SK-N-DZ (cell line): ENCODE measurements at places on chromosomes 5 and 9.

GRCh38 chr9:132507670-132508469 is 74.5 kb upstream of the BARHL1 start:
- peak; percentile 94 for DNase-seq

DNA sequence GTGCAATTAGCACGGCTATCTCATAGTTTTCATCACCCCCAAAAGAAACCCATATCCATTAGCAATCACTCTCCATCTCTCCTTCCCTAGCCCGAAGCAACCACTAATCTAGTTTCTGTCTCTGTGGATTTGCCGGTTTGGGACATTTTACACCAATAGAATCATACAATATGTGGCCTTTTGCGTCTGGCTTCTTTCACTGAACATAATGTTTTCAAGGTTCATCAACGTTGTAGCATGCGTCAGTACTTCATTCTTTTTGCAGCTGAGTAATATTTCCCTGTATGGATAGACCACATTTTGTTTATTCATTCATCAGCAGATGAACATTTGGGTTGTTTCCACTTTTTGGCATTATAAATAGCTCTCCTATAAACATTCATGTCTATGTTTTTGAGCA is 75.4 kb upstream of the TBC1D2 start:
- DNase-seq: no peak

GRCh38 chr5:81233080-81233634 is at the start of gene CKMT2:
Gene CKMT2, plus strand, starts transcription at chr5:81233322. Its CDS starts 17,811 bp downstream, at chr5:81251133.
- DNase-seq: no peak

DNA sequence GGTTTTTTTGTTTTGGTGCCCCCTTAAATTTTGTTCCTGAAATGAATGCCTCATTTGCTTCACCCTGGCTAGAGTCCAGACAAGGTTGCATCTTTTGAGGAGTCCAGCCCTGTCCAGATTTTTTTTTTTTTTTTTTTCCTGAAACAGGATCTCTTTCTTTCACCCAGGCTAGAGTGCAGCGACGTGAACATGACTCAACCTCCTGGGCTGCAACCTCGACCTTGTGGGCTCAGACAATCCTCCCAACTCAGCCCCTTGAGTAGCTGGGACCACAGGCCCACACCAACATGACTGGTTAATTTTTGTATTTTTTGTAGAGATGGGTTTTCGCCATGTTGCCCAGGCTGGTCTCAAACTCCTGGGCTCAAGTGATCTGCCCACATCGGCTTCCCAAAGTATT is 469.0 kb upstream of the BRINP1 start:
- no peak for DNase-seq

DNA sequence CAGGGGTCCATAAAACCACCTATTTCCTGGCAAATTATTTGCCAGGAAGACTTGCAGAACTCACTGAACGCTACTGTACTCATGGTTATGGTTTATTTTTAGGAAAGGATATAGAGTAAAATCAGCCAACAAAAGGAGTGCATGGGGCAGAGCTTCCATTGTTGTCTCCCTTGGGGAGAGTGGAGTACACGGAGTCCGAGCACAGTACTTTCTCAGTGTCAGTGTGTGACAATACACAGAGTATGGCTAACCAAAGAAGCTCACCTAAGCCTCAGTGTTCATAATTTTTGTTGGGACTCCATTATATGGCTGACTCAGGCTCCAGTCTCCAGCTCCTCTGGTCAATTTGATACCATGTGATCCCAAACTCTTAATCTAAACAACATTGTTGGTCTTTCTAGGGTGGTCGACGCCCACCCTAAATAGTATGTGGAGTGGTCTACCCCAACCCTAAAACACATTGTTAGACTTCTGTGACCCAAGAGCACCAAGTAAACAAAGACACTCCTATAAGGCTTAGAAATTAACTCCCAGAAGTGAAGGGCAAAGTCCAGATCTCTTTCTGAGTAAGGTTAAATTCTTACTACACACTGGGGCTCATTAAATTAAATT is 74.9 kb downstream of the SLC44A1 start:
- no peak for DNase-seq

DNA sequence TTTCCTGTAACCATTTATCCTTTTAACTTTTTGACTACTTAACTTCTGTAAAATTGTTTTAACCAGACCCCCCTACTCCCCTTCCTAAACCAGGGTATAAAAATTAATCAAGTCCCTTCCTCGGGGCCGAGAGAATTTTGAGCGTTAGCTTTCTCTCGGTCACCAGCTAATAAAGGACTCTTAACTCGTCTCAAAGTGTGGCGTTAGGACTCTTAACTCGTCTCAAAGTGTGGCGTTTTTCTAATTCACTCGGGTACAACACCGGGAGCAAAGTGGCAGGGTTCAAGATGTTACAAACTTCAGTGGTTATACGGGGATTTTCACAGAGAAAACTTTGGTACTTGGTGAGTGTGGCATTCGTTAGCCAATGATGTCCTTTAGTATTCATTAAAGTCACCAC is 39.7 kb upstream of the PPP1R26 start:
- DNase-seq: no peak

GRCh38 chr5:88824892-88825583 is 57.9 kb downstream of the MEF2C start:
- DNase-seq: no peak

DNA sequence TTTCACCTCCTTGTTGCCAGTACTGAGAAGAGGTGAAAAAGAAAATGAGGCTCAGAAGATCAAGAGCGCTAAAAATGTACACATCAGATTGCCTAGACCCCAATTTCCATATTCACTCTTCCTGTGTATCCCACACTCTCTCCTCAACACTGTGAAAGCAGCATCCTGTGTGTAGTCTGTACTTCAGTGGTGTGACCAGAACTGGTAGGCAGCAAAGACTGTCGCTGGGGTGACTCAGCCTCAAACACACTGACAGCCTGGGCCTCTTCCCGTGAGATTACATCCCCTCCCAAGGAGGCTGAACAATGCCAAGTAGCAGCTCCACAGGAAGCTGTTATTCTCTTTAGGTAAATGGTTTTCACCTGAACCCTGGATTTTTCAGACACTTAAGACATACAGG is 135.5 kb downstream of the CCDC192 start:
- no peak for DNase-seq

DNA sequence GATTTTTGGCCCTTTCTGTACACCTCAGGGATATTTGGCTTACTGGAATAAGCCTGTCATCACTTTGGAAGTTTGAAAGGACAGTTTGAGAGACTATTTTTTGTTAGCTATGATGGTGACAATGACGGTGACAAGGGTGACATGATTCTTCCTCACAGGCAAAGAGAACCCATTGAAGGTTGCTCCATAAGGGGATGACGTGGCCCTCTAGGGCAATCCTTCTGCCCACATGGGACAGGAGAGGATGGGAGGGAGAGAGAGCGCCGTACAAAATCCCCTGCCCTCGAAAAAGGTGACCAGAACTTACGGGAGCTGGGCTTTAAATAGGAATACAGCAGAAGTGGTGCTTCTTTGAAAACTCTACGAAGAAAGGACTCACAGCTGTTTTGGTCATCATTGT is 22.6 kb downstream of the HRH2 start:
- no peak for DNase-seq

DNA sequence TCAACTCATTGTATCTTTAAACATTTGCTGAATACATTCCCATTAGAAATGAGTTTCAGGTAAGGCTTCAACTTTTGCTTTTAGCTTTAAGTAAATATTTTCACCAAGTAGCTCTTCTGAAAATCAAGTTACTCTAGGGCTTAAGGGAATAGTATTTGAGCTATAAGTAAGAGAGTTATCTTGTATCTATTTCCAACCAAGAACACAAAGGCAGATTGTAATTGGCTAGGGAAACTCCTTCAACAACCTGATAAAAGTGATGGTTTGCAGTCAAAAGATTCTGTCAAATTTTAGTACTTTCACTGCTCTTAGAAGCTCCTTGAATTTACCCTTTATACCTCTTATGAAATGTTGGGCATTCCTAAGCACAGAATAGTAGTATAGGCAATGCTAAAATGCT is 13.0 kb downstream of the ELL2 start:
- no peak for DNase-seq

GRCh38 chr9:68685213-68685612 is 19.8 kb upstream of the PIP5K1B start:
- no peak for DNase-seq

DNA sequence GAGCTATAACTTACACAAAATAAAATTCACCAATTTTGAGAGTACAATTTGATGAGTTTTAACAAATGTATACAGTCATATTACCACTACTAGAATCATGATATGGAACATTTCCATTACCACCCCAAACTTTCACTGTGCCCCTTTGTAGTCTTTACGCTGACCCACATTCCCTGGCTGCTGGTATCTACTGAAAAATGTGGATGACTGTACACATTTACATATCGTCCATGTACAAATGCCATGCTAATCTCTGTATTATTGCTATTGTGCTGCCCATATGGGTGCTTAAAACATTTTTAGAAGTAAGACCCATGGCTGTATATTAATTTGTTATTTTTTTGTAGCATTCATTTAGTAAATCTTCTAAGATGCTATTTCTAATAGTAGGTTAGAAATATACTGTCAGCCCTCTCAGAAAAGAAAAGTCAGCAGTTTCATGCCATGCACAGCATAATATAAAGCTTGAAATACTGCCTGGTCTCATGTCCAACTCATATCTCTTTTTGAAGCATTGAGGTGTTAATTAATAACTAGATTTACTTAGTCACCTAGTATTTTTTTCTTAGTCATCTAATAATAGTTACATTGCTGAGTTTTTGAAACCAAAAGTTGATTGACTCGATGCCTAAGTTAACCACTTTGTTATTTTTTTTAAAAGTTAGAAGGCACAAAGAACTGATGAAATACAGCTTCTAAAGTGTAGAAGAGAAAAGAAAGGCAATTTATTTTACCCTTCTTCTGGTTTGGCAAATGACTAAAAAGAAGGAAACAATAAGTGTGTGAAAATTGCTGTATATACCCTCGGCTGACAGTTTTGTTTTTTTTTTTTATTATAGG is 188.3 kb upstream of the MEF2C start:
- no peak for DNase-seq

DNA sequence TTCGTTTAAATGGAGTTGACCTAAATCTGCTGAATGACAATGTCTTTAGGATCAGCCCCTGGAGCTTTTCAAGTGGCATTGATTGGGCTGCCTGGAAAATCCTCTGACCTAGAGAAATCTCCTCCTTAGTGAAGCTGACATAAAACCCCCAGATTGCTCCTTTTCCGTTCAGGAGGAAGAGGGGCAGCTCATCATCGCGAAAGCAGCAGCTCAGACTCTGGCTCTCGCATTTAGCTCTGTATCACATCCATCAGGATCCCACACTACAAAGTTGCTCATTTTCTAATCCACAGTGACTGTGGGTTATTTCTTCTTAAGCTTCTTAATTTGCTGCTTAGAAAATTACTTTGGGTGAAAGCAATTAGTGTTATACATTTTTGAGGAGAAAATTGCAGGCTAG is 373.7 kb downstream of the ENC1 start:
- no peak for DNase-seq

- DNase-seq: no peak
Observed at GRCh38 chr9:83372957-83373356, 165.2 kb downstream of the FRMD3 start.

DNA sequence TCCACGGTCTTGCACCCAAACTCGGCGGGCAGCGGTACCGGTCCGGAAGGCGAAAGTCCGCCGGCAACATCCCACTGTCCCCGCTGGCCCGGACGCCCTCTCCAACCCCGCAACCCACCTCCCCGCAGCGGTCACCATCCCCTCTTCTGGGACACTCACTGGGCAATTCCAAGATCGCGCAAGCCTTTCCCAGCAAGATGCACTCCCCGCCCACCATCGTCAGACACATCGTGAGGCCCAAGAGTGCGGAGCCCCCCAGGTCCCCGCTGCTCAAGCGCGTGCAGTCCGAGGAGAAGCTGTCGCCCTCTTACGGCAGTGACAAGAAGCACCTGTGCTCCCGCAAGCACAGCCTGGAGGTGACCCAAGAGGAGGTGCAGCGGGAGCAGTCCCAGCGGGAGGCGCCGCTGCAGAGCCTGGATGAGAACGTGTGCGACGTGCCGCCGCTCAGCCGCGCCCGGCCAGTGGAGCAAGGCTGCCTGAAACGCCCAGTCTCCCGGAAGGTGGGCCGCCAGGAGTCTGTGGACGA is 33.3 kb downstream of the CD180 start:
- DNase-seq: no peak

GRCh38 chr9:38041564-38042243 is 27.3 kb downstream of the SHB start:
- no peak for DNase-seq

GRCh38 chr9:120396418-120396817 is 183.5 kb downstream of the CDK5RAP2 start:
- no peak for DNase-seq

DNA sequence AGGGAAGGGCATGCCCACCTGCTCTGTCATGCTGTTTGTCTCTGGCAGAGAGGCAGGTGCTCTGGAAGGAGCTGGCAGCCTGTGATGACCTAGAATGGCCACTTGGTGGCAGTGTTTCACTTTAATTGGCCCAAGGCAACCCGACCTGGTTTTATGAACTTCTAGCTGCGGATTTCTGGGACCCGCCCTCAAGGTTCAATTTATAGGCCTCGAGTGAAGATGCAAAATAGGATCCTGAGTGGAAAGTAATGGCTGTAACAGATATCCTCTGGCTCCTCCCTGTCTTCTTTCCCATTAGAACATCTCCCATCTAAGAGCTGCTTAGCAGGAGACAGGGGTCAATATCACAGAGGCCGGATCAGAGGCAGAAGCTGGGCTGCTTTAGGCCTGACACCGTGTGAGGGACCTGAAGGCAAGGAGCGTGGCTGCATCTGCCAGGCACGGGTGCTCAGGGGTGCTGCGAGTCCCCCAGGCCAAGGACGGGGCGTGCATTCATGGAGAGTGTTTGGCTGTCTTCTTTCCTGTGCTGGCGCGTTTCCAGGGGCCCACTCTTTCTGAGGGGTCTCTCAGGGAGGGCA is 56.7 kb upstream of the SLC28A3 start:
- peak; percentile 65 for DNase-seq

- DNase-seq: no peak
Observed at GRCh38 chr5:1656271-1656975, 132.7 kb upstream of the LPCAT1 start.

- DNase-seq: no peak
Observed at GRCh38 chr9:19999491-20000057, 210.7 kb upstream of the SLC24A2 start.

DNA sequence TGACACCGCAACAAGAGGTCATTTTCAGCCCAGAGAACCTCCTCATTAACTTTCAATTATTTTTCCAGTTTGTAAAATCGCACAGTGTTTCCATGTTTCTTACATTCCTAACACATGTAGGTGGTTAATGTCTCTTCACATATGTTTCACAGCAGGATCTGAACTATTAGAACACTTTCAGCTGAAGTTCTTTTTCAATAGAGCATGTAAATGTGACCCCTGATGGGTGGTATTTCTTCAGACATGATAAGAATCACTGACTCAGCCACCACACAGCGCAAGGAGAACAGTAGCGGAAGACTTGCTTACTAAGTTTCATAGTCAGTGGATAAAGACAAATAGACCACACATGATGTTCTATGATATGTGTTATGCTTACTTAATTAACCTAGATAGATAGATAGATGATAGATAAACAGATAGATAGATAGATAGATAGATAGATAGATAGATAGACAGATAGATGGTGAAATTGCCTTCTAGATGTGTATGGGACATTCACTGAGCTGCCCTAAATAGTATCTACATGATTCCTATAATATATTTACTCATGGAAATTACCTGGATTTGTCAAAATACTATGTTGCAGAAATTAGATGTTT is 1992.1 kb upstream of the NUDT12 start:
- no peak for DNase-seq

- DNase-seq: no peak
Observed at GRCh38 chr5:41373230-41373629, 137.2 kb downstream of the PLCXD3 start.

- DNase-seq: peak; percentile 88
Observed at GRCh38 chr5:86861512-86861911, 243.8 kb downstream of the COX7C start.

GRCh38 chr5:12072441-12072840 is 168.2 kb upstream of the CTNND2 start:
- DNase-seq: no peak
